ENCODE measurements at places on chromosomes 11 and 22.

- DNase-seq, result no peak
These were observed 148.6 kb downstream of the IGLL1 start for GRCh38 chr22:23431337-23432072.

- DNase-seq, result peak; percentile 22
These were observed 43.3 kb upstream of the PARVG start for GRCh38 chr22:44137415-44137814.

DNA sequence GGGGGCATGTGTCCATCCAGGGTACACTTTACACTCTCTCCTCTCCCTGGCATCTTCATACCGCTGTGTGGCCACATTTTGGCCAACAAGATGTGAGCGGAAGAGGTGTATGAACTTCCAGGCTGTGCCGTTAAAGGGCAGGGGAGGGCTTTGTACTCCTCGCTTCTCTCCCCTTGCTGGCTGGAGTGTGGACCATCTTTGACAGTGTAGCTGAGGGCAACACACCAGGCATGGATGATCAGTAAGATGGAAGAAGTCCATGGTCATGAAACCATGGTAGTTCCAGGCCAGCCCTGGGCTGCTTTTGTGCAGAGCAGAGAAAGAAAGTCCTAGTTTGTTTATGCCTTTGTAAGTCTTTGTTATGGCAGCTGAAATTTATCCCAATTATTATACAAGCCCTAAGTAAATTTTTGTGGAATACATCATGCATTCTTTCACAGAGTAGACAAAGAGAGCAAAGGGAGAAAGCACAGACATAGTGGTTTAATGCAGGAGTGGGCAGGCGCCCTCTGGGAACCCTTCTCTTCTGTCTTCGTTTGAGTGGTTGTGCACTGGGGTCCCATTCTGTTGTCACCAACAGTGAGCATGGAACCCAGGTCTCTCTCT, 70.4 kb downstream of the FBXO7 start:
- no peak for DNase-seq

GRCh38 chr11:5553343-5553742, 5.0 kb upstream of the OR52H1 start:
- no peak for DNase-seq

DNA sequence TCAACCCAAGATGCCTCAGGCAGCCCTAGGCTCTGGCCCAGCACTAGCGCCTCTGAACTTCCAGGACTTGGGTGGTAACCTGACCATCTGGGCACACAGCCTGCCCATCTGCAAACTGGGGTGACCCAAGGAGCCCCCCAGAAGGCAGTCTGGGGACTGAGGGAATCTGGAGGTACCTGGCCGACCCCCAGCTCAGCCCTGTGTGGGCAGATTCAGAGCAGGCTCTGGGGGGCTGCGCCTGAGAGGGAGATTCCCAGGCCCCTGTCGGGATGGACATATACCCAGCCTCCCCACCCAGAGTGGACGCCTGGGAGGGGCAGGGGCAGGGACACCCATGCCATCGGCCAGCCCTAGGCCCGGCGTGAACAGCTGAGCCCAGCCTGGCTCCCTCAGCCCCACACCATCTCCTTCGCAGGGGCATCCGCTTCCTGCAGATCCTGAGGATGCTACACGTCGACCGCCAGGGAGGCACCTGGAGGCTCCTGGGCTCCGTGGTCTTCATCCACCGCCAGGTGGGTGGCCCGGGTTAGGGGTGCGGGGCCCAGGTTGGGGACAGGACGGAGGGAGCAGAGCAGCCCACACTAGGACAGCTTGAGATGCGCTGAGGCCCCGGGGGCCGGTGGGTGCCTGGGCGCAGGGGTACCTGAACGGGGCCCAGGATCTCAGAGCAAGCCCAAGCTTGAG, 126.9 kb downstream of the KCNQ1 start:
- DNase-seq, result peak; percentile 62

DNA sequence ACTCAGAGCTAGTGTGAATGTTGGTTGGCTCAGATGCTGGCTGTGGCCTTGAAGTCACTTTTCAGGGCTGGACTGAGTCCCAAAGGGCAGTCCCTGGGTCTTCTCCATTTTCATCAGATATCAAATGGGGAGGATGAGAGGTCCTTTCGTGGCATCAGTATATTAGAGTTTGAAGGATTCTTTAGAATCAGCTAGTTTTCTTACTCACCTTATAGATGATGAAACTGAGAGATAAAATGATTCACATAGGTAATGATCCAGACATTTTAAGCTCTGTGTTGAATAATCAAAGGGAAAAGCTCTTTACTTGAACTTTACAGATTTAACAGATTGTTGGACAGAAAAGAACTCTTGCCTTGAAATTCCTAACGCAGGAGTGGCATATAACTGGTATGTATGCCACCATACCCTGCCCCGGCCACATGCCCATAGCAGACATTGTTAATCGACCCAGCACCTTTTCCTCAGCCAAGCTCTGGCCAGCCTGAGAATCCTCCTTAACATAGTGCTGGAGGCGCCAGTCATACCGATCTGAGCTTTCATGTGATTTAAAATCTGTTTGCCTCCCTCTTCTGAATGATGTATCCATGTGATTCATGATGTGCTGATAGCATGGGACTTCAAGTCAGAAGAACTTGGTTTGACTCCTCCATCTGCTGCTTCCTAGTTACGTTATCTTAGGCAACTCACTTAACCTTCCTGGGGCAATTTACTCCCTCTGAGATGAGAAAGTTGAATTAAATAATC, 60.0 kb downstream of the BARX2 start:
- DNase-seq, result no peak

DNA sequence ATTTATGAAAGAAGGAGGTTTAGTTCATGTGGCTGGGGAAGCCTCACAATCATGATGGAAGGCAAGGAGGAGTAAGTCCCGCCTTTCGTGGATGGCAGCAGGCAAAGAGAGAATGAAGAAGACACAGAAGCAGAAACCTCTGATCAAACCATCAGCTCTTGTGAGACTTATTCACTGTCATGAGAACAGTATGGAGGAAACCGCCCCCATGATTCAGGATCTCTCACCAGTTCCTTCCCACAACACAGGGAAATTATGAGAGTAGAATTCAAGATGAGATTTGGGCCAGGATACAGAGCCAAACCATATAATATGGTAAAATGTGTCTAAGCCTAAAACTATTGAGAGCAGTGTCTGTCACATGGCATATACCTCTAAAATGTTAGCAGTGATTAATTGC, 503.8 kb upstream of the CCDC179 start:
- no peak for DNase-seq

GRCh38 chr11:18501629-18502028, 25.1 kb downstream of the TSG101 start:
- no peak for DNase-seq

- DNase-seq, result peak; percentile 99
These were observed at the start of gene DGCR6L for GRCh38 chr22:20319745-20320658. DGCR6L (minus strand) TSS chr22:20320060; CDS start chr22:20319988, 72 bp downstream.

DNA sequence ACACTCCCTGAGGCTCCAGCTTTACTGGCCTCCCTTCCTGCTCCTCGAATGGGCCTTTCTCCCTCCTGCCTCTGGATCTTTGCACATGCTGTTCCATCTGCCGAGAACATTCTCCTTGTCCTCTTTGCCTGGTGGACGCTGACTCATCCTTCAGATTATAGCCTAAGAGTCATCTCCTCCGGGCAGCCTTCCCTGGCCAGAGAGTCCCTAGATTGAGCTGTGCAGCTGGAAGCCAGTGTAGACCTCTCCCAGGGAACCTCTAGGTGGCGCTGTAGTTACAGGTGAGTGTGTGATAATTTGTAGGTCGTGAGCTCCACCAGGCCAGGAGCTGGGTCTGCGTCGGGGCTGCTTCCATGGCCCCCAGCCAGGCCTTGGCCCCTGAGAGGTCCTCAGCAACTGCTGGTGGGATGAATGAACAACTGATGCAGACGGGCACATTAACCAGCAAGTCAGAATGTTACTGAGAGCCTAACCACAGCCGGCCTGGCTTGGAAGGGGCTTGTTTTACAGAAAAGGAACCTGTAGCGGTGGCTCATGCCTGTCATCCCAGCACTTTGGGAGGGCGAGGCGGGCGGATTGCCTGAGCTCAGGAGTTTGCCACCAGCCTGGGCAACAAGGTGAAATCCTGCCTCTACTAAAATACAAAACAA, 8.7 kb downstream of the PNPLA5 start:
- peak; percentile 52 for DNase-seq

GRCh38 chr11:47372422-47372821, 5.9 kb downstream of the SPI1 start:
- DNase-seq, result peak; percentile 38

DNA sequence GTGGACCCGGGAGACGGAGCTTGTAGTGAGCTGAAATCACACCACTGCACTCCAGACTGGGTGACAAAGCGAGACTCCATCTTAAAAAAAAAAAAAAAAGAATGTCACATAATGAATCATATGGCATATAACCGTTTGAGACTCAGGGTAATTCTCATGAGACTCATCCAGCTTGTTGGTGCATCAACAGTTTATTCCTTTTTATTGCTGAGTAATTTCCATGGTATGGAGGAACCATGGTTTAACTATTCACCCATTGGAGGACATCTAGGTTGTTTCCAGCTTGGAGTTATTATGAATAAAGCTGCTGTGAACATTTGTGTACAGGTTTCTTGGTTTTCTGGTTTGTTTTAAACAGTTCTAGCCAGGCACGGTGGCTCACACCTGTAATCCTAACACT, 25.3 kb downstream of the PPARA start:
- DNase-seq, result no peak

DNA sequence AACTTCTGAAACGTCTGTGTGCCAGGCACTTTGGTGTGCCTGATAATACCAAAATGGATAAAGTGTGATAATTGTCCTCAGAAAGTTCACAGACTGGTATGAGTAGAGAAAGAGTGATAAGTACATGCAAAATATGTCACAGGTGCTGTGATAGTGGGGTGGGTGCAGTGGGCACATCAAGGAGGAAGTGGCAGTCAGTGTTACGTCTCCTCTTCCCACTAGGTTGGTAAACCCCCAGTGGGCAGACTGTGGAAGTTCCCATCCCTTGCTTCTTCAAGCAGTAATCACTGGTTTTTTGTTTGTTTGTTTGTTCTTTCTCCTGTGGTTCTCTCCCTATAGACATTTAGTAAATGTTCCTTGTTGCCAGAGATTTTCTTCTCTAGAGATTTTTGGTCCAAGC, 5.4 kb downstream of the RNF121 start:
- no peak for DNase-seq

DNA sequence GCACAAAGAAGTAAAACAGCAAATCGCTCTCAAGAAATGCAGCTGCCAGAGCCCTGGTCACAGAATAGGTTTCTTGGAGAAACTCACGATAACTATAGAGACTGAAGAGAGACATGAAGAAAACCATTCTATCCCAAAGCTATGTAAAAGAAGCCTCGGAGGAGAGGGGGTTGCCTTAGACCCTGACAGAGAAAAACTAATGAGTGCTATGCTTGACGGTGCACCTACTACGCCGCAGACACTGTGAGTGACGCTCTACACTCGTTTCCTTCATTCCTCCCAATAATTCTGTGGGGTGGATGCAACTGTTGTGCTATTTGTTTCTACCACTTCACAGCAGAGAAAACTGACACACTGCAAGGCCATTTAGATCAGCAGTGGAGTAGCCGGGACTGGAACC, 121.8 kb downstream of the ETS1 start:
- DNase-seq, result no peak

GRCh38 chr22:44098021-44098739, 74.1 kb downstream of the PARVB start:
- peak; percentile 68 for DNase-seq

DNA sequence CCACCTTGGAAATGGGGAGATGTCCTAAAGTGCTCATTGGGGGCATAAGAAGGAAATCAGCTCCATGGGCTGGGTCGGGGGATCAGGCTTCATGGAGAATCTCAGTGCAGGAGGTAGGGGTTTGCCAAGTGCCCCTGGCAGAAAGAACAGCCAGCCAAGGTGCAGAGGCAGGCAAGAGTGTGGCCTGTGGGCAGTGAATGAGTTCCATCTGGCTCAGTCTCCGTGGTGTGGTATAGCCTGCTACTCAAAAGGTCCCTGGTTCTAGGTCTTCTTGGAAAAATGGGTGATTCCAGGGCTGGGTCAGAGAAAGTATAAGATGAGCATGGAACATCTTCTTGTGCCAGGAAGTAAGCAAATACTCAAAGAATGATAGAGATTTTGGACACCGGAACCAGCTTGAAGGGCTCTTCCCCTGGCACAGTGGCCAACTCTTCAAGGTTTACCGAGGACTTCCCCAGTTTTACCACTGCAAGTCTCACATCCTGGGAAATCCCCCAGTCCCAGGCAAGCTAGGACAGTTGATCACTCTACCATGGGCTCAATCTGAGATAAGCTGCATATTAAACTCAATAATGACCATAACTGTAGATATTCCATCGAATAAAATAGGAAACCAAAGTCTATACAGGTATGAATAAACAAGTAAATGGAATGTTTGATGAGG, 10.6 kb upstream of the ARAP1 start:
- no peak for DNase-seq

DNA sequence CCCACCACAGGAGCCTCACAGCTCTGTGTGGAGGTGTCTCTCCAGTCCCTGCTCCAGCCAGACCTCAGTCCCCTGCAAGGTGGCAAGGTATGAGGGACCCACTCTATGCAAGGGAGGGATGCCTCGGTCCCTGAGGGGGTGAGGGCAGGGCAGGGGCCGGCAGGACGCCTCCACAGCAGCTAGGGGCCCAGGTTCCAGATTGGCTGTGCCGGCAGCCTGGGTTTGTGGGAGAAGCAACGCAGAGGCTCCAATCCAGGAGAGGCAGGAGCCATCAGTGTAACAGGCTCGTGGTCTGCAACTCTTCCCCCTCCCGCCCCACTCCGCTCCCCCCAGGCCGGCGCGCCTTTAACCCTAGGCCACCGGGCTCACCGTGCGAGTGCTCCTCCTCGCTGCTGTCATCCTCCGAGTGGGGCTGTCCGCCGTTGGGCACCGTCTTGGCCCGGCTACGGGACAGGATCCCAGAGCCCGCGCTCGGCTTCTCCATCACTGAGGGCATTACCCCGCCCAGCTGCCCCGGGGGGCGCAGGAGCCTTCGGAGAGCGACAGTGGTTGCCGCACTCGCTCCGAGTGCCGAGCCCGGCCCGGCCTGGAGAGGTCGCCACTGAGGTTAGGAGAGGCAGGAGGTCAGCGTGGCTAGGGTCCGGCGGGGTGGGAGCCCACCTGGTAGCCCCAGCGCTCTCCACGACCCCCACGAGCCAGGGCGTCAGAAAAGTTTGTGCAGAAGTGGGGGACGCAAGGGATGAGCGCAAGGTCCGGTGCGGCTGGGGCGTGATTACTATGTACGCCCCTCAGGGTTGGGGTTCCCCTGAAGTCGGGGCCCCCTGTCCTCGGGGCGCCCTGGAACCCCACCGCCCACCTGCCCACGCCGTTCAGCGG, 765 bp downstream of the RCOR2 start:
- DNase-seq, result no peak

Data from posterior vena cava (tissue), 2 donors.